ENCODE measurements at places on chromosomes 7 and 10.

DNA sequence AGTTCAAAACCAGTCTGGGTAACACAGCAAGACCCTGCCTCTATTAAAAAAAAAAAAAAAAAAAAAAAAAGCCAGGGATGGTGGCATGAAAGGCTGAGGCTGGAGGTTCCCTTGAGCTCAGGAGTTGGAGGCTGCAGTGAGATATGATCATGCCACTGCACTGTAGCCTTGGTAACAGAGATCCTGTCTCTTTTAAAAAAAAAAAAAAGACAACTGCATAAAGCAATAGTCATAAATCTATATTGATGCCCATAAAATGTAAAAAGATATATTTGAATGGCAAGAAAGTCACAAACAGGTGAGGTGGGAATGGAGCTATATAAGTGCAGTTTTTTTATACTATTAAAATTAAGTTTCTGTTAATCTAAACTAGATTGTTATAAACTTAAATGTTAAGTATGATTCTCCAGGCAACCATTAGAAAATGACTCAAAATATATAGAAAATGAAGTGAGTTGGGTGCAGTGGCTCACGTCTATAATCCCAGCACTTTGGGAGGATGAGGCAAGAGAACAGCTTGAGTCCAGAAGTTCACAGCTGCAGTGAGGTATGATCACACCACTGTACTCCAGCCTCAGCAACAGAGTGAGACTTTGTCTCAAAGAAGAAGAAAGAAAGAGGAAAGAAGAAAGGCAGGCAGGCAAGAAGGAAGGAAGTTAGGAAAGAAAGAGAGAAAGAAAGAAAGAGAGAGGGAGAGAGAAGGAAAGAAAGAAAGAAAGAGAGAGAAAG, 13.4 kb upstream of the HNRNPH3 start:
- DNase-seq = no peak

GRCh38 chr7:41003611-41003940, 699.3 kb downstream of the INHBA start:
- DNase-seq = no peak

DNA sequence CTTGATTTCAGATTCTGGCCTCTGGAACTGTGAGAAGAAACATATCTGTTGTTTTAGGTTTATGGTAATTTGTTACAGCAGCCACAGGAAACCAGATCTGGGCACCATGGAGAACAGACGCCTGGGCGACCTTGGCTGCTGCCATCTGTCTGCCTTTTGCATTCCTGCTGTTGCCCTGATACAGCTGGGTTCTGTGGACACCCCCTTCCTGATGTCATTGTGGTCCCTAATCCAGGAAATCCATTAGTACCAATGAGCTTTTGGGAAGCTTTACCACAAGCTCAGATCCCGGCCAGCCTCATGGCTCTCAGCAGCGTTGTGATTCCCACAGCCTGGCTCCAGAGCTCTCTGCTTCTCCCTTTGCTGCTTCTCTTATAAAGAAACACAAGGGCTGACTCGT, 174.2 kb upstream of the NPS start:
- DNase-seq = no peak

- no peak for DNase-seq
Observed at GRCh38 chr10:101848894-101849351, 5.3 kb upstream of the KCNIP2 start.

- DNase-seq = no peak
Observed at GRCh38 chr10:77773631-77774426, 136.2 kb upstream of the KCNMA1 start.

- DNase-seq = no peak
Observed at GRCh38 chr10:32929634-32930033, 28.4 kb downstream of the ITGB1 start.

DNA sequence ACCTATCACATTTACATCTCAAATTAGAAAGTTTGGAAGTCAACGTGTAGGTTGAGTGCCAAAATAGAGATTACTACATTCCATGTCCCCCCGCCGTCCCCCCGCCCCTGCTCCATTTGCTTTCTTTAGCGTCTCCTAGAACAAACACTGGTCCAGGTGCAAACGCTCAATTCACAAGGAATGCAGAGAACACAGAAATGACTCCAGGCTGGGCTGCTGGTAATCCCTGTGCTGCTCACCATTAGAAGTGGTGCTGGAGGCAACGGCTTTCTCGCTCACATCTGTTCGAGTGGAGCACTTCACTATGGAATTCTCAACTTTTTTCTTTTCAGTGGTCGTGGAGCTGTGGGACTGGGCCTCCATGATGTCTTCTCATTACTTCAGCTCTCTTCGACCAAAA, 14.1 kb downstream of the GLI3 start:
- no peak for DNase-seq

DNA sequence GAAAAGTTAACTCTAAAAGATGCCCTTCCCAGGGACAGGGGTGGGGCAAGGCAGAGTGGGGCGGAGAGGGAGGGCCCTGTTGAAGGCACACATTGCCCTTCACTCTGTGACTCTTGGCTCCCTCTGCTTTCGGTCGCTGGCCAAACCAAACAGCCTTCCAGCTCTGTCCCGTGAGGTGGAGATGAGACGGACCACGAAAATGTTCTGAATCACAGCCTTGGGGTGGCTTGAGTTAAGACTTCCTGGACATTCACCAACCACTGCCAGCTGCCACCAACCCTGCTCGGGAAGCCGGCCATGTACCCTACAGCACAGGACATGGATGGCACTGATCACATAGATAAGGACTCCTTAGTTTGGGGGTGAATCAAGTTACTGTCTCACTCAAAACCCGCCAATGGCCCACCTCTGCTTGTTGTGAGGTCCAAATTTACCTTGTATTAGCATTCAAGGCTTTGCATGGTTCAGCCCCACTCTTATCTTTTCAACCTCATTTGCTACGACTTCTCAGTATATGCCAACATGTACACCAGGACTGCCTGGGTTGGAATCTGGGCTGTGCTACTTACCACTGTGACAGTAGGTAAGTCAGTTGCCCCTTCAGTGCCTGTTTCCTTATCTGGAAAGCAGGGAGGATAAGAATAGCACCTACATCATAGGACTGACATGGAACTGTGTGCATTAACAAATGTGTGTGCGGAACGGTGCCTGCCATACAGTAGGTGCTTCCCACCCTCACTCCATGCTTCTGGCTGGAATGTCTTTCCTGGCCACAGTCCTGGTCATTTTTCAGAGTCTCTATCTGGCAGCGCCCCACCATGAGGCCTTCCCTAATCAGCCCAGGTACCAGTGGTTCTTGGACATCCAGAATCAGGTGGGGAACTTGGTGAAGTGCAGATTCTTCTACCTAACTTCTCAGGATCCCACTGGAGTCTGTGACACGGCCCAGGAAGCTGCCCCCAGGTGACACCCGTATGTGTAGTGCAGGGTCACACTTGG, 28.0 kb downstream of the ITPRIP start:
- peak; percentile 90 for DNase-seq

GRCh38 chr10:71644307-71645180, 75.0 kb downstream of the C10orf105 start:
- no peak for DNase-seq

DNA sequence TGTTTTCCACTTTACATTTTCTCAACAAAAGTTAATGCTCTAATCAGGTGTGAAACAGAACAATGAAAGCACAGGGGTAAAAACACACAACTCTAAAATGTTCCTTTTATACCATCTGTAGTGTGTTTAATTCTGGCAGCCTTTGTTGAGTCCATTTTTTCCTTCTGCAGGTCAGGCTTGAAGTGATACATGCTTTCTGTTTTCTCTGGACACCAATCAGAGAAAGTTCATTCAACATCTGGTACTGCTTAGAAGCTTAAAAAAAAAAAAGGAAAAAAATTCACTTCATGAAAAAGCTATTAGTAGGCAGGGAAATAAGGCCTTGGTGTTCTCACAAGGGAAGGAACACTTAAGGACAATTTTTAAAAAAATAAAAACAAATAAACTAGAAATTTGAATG, 231.3 kb upstream of the RHOBTB1 start:
- no peak for DNase-seq

- DNase-seq = no peak
Observed at GRCh38 chr7:116809636-116810266, 52.6 kb upstream of the CAPZA2 start.

DNA sequence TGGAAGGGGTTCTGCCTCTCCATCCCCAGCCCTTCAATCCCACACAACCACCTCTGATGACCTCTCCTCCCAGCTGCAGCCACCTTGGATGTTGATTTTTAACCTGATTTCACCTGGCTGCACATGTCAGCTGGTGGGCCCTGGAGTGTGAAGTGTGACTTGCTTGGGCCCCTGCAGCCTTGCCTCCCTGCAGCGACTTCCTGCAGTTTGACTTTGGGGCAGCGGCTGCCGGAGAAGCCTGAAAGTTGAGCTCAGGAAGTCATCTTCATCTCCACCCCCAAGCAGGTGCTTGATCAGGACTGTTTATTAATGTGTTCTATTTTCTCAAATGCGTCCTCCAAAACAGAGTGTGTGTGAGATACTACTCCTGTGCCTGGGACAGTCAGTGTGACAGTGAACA, 675.2 kb upstream of the GALNT17 start:
- DNase-seq = no peak

- no peak for DNase-seq
Observed at GRCh38 chr7:14598978-14599377, 303.6 kb downstream of the DGKB start.

- DNase-seq = no peak
Observed at GRCh38 chr10:79079490-79080355, 11.0 kb downstream of the ZMIZ1 start.

GRCh38 chr10:637771-638195, 51.7 kb downstream of the DIP2C start:
- no peak for DNase-seq

DNA sequence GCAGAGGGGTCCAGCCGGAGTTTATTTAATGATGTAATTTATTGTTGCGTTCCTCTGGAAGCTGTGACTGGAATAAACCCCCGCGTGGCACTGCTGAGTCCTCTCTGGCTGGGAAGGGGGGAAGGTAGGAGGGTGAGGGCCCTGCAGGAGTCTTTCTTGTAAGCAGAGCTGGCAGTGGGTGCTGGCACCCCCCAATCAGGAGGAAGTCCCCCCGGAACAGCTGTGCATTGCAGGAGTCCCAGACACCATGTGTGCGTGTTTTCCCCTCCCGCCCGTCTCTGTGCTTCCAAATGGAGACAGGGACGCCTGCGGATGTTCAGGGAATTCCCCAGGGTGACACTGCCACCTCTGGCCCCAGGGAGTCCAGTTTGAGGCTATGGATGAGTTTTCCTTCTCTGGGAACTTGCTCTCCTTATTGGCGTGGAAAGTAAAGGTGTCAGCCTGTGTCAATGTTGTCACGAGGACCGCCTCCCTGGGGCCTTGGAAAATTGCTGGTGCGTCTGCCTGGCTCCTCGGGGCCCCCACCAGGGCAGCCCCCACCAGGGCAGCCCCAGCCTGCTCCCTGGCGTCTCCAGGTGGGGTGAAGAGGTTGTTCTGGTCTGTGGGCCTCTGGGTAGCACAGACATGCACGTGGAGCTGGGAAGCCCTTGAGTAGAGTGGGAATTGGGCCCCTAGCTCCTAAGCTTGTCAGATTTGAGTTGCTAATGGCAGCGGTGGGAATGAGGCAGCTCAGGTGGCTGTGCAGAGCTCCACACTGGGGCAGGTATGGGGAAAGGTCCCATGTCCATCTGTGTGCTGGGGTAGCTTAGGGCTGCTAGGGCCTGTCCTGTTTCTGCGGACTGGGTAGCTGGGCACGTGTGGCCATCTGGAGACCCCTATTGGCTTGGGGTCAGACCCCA, 2.7 kb downstream of the FZD9 start:
- DNase-seq = no peak

DNA sequence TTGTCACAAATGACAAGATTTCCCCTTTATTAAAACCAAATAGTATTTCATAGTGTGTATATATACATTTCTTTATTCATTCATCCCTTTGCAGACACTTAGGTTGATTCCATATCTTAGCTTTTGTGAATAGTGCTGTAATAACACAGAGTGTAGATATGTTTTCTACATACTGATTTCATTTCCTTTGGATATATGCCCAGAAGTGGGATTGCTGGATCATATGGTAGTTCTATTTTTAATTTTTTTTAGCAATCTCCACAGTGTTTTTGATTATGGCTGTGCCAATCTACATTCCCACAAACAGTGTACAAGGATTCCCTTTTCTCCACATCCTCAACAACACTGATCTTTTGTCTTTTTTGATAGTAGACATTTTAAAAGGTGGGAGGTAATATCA, 46.4 kb downstream of the CSTF2T start:
- no peak for DNase-seq

DNA sequence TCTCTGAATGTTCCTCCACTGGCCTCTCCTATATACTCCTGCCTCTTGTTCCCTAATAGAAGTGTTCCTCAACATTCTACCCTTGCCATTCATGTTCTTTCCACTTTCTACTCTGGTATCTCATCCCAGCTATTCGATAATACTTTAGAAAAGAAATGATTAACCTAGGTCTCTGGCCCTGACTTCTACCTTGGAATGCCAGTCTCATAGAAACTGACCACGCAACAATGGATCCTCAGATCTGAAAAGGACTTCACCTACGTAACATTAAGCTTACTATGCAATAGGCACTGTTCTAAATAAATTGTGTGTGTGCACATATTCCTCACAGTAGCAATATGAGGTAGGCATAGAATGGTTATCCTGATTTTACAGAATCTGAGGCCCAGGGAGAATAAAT, 234.5 kb downstream of the DNAJC1 start:
- no peak for DNase-seq

DNA sequence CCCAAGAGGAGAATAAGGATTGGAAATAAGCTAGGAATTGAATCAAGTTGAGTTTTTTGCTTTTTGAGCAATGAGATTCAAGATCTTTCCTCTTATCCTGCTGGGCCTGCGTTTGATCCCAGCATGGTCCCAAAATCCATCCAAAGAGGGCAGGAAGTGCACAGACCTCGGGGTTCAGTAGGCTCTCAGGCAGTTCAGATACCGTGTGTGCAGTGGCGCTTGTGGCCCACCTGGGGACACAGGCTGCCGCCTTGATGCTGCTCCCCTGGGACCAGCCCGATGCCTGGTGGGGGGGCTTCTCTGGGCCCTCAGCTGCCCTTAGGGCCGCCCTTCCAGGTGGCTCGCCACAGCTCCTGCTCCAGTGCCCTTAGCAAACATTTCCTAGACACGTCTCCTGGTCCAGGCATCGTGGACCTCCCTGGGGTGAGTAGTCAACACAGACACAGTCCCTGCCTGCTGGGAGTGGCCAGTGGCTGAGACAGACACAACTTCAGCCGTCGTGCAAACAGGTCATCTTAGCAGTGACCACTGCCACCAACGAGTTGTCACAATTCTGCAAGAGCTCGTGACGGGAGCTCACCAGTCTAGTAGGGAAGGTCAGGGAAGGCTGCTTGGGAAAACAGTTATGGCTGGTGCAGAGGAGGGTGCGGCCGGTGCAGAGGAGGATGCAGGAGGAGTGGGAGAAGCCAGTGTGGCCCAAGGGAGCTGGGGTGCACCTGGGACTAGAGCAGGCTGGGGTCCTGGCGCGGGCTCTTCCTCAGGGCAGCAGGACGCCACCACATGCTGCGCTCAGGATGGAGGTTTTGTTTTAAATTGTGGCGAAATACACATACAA, 21.7 kb upstream of the JAKMIP3 start:
- no peak for DNase-seq

GRCh38 chr10:61589547-61590243, 73.0 kb upstream of the CABCOCO1 start:
- no peak for DNase-seq

DNA sequence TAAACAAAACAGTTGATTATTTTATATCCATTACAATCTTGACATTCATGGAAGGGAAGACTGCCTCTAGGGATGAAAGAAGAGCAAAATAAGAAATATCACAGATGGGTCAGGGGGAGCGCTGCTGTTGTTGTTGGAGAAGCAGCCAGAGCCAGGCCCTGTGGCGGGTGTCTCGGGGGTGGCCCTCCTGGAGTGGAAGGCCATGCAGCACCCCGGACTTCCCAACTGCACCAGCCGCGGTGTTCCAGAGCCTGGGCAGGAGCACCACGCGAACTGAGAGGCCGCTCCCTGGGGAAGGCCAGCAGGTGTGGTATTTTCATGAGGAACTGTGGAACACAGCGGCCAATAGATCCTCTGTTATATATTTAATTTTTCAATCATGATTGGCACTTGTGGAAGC, 72.4 kb upstream of the VSTM2A start:
- DNase-seq = no peak

All from thoracic aorta (tissue), 2 donors.